Aorta (tissue), 5 donors: ENCODE measurements at places on chromosomes 16 and 17.

GRCh38 chr16:63581570-63581969 is 1540.3 kb downstream of the CDH11 start:
- DNase-seq: no peak

- no peak for DNase-seq
Measured at GRCh38 chr17:82570277-82570676, 50.7 kb downstream of the FOXK2 start.

GRCh38 chr16:69404275-69404805 is 18.5 kb upstream of the TERF2 start:
- DNase-seq: no peak

- no peak for DNase-seq
Measured at GRCh38 chr17:72470734-72471133, 349.9 kb downstream of the SOX9 start.

- DNase-seq: no peak
Measured at GRCh38 chr16:29810699-29811169, 1.3 kb upstream of the PRRT2 start.

DNA sequence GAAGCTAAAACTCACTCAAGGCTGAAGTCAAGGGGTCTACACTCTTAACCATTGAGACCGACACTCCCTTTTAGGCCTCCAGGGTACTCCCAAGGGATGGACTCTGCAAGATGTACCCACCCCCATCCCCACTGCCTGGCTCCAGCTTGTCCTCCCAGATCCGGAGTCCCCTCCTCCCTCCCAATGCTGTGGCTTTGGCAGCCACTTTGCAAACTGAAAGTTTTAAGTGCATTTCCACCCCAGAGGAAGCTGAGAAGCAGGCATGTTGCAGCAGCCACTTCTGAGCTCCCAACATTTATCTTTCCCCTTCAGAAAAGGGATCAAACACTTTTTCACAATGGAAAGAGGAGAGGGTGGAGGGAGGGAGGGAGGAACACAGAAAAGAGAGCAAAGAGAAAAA is 115.2 kb downstream of the COPRS start:
- DNase-seq: no peak

GRCh38 chr17:70936724-70937123 is 767.4 kb downstream of the KCNJ2 start:
- no peak for DNase-seq

GRCh38 chr17:77478899-77479298 is 338.1 kb downstream of the SEC14L1 start:
- no peak for DNase-seq

- no peak for DNase-seq
Measured at GRCh38 chr17:74295625-74296547, 21.9 kb downstream of the DNAI2 start.

- no peak for DNase-seq
Measured at GRCh38 chr16:4534151-4534790, 4.3 kb downstream of the CDIP1 start.

DNA sequence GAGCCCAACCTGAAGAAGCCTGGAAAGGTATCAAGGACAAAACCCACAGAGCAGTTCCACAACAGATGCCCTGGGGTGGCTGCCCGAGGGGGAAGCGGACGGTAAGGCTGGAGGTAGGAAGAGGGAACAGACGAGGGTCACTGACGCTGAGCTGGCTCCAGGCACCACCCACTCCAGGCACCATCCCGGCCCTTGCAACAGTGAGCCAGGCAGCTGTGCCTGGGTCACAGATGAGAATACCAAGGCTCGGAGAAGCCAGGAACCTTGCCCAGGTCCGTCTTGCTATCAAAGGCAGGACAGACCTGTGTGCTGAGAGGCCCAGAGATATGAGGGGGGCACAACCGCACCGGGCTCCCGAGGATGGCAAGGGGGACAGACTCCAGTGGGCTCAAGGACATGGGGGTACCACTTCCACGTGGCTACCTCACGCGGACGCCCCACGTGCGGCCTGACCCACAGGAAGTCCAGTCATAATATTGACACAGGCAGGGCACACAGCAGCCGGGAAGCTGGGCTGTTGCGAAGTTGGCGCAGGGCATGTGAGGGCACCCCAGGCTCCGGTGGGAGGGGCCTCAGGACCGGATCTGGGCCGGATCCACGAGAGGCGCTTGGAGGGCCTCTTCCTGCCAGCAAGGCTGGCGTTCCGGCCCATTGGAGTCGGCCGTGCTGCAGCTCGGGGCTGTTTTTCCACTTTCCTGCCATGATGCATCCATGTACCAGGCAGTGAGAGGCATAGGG is 29.9 kb downstream of the PEMT start:
- peak; percentile 82 for DNase-seq

GRCh38 chr17:34781071-34781470 is 180.2 kb downstream of the CCT6B start:
- no peak for DNase-seq

- no peak for DNase-seq
Measured at GRCh38 chr16:88927010-88927409, 50.0 kb downstream of the CBFA2T3 start.

- no peak for DNase-seq
Measured at GRCh38 chr16:21302454-21302853, 24.4 kb upstream of the CRYM start.

DNA sequence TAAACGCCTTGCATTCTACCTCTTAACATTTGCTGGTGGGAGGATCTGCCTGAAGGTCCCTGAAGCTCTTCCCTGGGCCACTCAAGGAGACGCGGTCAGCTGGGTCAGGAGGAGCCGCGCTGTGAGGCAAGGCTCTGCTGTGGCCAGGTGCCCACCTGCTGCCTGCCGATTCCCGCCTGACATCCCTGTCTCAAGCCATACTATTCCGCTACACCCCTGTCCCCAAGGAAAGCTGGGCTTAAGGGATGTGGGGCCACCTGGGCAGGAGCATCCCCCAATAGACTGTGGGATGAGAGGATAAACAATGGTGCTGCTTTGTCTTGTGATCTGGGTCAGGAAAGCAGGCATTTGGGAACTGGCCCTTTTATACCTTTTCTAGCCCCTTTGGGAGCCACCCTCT is 5.1 kb downstream of the TPPP3 start:
- DNase-seq: no peak

DNA sequence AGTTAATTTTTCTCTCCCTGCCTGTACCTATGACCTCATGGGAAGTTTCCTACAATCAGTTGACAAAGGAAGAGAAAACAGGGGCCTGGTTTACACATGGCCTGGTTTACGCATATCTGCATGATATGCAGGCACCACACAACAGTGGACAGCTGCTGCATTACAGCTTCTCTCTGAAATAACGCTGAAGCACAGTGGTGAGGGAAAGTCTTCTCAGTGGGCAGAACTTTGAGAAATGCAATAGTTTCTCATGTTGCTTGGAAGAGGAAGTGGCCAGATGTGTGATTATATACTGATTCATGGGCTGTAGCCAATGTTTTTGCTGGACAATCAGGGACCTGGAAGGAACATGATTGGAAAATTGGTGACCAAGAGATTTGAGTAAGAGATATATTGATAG is 324.1 kb upstream of the GOT2 start:
- no peak for DNase-seq

GRCh38 chr17:71634376-71634775 is 486.4 kb upstream of the SOX9 start:
- DNase-seq: no peak

DNA sequence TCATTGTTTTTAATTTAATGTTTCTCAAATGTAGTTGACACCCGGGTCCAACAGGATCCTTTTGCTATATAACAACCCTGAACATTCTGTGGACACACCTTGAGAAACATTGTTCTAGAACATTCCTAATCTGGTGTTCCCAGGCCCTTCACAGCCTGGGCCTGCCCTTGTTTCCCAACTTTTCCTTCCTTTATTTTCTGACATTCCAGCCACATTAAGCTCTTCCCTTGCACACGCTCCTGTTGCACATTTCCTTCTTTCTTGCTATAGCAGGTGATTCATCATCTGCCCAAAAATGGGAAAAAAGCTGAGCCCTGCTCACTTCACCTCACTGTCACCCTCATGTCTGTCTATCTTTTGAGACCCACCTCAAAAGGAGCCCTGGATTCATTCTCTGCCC is 67.9 kb upstream of the MARCHF10 start:
- no peak for DNase-seq

DNA sequence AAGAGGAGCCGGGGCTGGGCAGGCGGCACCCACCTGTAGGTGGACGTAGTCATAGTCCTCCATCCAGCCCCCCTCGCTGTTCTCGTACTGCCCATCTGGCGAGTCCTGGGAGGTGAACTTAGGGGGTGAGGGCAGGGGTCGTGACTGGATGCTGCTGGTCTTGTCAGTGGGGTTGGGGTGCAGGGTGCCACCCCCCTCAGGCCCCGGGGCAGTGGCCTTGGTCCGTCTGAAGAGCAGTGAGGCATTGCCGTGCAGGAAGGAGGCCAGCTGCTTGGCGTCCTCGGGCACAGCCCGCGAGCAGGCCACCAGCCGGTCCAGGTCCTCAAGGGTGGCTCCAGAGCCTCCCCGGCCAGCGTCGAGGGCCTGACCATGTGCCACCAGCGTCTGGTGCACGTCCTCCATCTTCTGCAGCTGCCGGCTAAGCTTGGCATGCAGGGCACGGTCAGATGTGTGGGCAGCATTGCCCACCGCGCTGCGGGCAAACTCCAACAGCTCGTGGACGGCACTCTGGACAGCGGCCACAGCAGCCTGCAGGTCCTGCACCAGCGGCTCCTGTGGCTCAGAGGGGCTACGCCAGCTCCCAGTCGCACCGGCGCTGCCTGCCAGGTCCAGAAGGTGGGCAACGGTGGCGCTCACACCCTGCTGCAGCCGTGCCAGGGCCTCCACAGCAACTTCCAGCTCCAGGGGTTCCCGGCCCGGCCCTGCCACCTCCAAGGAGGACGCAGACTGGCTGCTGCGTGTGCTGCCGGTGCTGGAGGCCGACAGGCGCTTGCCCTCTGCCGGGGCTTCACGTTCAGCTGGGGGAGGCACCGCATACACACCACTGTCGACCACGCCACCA is 16.3 kb downstream of the CTRB1 start:
- no peak for DNase-seq

DNA sequence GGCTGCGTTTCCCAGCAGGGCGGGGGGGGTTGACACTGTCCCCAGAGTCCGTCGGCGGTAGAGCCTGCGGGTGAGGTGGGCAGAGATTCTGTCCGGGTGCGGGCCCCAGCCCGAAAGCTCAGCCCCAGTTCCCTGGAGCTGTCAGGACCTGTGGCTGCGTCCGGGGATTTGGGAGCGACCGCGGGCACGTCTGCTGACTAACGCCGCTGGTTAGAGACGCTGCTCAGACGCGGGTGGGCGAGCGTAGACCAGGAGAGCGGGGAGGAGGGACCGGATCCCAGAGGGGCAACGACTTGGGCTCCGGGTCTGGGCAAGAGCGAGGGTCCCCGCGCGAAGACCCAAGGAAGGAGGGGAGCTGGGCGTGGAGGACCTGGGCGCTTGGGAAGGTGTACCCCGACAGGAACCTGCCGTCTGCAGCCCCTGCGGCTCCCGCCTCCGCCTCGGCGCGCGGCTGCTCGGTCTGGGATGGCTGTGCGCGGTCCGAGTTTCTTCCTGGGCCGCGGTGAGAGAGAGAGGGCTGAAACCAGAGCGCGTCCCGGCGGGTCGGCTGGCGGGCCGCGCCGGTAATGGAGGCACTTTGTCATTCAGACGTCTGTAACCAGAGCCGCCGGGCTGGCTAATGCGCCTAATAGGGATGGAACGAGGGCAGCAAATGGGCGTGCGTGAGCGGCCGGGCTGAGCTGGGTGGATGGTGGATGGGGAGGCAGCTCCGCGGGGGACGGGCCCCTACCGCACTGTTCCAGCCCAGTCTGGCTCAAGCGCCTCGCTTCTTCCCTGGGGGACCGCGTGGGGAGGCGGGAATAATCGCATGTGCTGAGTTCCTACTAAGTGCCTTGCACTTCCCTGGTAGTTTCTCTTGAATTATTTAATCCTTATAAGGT is 2.3 kb downstream of the NGFR start:
- peak; percentile 92 for DNase-seq

GRCh38 chr16:28931801-28932225 is at the start of gene CD19:
Gene CD19 (plus strand): TSS chr16:28931971. CDS start chr16:28932001, 30 bp downstream.
- DNase-seq: no peak

DNA sequence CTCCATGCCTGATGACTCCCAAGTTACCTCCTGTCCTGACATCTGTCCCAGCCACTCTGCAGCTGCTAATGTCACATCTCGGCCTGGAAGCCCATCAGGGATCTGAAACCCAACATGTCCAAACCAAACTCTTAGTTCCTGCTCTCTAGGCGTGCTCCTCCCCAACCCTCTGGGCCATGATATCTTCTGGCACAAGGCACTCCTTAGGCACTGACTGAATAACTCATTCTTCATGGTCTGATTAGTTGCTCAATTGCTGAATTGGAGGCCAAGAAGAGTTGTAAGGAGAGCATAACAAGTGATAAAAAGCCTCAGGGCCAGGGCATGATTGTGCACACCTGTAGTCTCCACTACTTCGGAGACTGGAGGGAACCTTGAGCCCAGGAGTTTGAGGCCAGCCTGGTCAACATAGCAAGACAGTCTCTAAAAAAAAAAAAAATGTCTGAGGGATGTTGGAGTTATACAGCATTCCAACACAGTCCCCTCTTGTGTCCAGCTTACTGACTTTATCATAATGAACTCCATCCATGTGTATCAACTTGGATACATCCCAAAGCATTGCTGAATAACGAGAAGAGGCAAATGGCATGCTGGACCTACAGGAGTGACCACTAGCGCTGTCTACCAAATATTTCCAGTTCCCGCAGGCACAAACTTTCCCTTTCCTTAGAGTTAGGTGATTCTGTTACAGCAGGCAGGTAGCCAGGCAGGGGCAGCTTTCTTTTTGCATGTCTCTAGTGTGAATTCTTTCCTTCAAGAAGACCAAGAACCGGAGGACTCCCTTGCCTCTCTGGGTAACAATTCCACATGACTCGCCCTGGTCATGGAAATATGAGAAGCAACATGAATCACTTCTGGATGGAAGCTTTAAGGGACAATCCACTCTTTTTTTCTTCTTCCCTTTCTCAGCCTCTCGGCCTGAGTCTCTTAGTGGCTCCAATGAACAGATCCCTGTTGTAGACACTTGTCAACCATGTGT is 18.1 kb upstream of the SHCBP1 start:
- no peak for DNase-seq

DNA sequence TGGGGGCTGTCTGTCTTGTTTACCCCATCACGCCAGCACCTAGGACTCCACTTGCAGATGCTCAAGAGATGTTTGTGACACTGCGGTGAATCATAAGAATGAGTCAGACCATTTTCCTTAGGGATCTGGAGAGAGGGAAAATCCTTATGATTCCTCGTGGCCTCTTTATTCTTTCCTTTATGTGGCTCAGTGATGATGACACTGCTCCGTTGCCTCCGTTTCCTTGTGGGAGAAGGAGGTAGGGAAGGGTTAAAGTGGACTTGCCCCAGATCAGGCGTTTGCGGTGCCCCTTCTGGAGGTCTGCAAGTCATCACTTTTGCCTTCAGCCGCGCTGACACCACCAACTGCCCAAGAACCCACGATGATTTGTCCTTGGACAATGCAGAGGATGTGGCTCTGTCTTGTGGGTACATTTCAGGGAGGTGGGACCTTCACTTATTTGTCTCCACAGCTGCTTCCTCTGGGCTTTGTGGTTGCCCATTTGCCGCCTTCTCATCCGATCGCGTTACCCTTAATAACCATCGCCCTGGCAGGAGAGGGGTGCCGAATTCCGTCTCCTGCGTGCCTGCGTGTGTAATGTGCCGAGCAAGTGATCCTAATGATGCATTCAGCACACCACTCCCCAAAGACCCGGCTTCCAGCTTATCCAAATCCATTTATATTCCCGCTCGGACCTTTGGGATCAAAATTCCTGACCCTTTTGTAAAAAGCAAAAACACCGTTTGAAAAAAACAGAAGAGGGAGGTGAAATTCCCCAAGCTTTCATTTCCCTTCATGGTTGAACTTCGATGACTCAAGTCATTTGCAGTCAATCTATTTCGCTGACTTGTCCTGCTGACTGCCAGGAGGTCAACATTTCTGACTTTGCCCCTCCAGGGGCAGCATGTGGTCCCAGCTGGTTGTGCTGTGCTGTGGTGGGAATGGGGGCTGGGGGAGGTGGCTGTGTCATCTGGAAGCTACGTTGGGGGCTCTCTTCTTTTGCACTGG is 87.2 kb upstream of the IRX3 start:
- DNase-seq: no peak
